ENCODE measurements at places on chromosomes 16 and 17.

- peak; percentile 6 for DNase-seq
Observed at GRCh38 chr16:17470182-17470907, 415 bp downstream of the XYLT1 start.

DNA sequence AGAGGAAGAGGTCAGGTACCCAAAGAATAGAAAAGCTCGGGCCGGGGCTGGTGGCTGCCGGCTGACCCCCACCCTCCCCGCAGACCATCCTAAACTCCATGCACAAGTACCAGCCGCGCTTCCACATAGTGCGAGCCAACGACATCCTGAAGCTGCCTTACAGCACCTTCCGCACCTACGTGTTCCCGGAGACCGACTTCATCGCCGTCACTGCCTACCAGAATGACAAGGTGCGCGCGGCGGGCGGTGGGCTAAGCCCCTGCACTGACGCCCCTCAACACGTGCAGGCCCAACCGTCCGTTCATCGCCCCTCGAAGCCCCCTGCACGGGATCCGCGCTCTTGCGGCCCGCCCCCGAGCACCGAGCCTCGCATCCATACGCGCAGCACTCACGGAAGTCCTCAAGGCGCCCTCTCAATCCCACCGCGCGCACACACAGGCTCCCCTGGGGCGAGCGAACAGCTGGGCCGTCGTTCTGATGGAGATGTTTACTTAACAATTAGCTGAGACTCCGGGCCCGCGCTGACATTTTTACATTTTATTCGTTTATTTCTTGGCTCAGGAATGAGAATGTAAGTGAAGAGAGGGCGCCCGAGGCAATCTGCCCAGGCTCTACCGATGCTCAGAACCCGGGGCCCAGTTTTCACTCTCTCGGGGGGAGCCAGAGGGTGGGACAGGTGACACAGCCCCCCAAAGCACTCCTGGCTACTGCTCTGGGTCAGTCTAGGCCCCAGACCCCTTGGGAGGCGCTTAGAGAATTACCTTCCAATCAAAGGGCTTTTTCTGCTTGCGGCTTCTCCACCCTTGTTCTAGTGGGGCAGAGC is 3.5 kb downstream of the TBX2 start:
- no peak for DNase-seq

DNA sequence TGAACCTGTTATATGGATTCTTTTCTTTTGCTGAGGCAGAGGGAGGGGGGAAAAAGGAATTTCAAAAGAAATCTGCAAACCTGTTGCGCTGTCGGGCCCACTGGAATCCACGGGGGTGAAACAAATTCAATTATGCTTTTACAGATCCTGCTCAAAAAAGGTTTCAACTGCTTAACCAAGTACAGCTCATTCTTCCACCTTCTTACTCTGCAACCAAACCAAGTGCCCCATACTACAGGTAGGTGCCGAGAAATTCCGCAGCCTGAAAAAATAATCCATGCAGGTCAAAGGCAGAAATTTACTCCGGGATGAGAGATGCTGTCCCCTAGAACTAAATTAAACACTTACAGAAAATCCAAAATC is 416 bp downstream of the RNF43 start:
- no peak for DNase-seq

DNA sequence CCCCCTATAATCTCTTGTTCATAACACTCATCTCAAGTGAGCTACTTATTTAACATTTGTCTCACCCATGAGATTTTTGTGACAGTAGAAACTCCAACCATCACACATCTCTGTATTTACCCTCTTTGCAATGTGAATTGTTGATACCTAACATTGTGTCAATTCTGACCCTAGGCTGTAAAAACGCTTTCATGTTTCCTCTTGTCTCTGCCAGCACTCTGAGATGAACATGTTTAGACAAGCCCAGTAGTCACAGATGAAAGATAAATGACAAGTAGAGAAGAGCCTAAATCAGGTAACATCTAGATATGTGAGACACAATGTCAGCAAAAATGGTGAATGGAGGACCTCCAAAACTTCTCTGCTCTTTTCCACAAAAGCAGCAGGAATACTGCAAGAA is 1254.5 kb upstream of the GOT2 start:
- no peak for DNase-seq

DNA sequence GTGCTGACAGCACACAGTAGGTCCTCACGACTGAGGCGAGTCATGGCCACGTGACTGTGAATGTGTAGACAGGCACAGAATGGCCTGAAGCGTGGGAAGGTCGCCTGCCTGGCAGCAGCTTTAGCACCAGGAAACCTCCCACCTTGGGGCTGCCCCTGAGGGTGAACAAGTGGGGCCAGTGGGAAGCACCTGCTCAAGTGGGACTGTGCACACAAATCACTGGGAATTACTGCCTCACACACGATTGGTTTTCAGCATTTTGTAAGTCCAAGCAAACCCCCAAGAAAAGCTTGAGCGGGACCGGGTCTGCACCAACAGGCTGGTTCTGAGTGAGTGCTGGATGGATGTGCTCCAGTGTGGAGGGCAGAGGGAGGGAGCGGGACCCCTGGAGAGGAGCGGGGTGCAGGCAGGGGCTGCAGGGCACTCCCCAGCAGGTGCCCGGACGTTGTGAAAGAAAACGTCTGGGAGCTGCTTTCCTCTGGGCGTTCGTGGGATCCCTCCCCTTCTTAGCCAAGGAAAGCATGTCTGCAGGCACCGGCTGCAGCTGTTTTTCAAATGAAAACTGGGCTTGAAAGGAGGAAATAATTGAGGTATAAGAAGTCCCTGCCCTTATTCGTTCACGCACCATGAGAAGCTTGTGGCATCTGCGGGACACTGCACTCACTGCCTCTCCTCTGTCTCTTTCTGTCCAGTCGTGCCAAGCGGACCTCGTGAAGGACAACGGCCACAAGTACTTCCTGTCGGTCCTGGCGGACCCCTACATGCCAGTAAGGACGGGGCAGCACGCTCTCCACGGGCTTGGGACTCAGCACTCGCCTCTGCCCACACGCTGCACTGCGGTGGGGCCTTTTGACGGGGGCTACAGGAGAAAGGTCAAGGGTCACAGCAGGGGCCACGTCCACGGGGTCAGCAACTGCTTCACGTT is 111.7 kb upstream of the CHMP6 start:
- DNase-seq = no peak

DNA sequence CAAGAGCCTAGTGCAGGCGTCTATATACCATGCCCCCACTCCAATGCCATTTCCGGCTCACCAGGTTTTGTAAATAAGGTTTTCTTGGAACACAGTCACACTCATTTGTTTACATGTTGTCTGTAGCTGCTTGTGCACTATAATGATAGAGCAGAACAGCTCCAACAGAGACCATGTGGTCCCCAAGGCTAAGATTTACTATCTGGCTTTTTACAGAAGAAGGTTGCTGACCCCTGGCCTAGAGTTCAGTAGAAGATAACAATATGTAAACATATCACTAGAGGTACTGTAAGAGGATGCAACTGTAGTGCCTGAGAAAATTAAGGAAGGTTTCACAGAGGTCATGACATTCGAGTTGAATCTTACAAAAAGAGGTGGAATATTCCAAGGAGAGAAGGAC is 66.3 kb downstream of the CACNG1 start:
- peak; percentile 24 for DNase-seq

- no peak for DNase-seq
Observed at GRCh38 chr17:29154516-29155226, 25.5 kb downstream of the MYO18A start.

- no peak for DNase-seq
Observed at GRCh38 chr17:44961921-44962350, 6.2 kb downstream of the C1QL1 start.

DNA sequence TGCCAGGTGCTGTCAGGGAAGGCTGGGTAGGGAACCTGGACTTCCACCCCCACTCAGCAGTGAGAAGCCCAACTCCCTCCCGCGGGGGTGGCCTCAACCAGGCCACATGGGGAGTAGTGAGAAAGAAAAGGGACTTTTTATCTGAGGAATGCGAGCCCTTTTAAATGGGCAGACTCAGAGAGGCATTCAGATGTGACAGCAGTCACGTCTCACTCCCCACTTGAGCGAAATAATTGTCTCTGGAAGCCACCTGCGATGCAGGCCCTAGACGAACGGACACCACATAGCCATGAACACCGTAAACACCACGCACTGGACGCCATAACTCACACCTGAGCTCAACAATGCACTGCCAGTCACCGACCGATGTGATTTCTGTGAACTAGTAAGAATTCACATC is 11.9 kb upstream of the CD300E start:
- DNase-seq = no peak

- peak; percentile 54 for DNase-seq
Observed at GRCh38 chr17:64147110-64148016, 17.4 kb upstream of the ERN1 start.

DNA sequence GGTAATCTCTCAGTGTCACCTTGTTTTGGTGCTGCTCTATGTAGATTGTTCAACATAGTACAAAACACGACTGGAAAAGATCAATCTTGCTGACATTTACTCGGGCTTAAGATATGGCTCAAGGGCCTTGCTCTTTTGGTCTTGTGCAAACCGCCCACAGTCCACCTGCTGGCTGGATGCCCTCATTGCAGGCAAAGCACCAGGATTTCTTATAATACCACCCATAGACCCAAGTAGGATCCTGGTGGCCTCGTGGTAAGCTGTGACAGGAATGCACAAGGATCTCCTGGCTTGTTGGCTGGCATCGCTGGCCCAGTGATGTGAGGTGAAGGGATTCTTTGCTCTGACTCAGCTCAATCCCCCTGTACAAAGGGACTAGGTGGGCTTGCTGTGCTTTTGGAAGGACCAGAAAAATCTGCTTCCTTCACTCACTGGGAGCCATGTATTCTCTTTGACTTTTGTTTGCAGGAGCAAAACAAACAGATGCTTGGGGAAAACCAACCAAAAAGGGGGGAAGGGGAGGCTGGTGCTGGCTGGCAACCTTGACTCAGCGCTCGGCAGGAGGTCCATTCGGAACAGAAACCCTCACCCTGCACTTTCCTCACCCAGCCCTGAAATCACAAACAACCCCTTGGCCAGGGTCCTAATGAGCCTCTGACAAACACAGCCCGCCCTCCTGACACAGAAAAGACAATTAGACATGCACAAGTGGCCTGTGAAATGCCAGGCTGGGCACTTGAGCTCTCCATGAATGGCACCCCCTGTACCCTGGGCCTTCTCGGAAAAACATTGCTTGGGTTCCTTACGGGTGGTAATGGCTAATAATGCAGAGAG is 36.6 kb upstream of the MED9 start:
- DNase-seq = peak; percentile 92

- DNase-seq = no peak
Observed at GRCh38 chr17:77332034-77332971, 191.5 kb downstream of the SEC14L1 start.

- DNase-seq = no peak
Observed at GRCh38 chr16:56997931-56998330, 8.6 kb downstream of the NLRC5 start.

DNA sequence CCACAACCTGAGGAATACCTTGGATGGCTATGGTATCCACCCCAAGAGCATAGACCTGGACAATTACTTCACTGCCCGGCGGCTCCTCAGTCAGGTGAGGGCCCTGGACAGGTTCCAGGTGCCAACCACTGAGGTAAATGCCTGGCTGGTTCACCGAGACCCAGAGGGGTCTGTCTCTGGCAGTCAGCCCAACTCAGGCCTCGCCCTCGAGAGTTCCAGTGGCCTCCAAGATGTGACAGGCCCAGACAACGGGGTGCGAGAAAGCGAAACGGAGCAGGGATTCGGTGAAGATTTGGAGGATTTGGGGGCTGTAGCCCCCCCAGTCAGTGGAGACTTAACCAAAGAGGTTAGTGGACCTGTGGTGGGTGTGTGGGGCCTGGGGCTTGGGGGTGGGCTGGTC is 3.1 kb downstream of the NFE2L1 start:
- DNase-seq = no peak

GRCh38 chr17:65446838-65447526 is 114.5 kb downstream of the AXIN2 start:
- DNase-seq = no peak

DNA sequence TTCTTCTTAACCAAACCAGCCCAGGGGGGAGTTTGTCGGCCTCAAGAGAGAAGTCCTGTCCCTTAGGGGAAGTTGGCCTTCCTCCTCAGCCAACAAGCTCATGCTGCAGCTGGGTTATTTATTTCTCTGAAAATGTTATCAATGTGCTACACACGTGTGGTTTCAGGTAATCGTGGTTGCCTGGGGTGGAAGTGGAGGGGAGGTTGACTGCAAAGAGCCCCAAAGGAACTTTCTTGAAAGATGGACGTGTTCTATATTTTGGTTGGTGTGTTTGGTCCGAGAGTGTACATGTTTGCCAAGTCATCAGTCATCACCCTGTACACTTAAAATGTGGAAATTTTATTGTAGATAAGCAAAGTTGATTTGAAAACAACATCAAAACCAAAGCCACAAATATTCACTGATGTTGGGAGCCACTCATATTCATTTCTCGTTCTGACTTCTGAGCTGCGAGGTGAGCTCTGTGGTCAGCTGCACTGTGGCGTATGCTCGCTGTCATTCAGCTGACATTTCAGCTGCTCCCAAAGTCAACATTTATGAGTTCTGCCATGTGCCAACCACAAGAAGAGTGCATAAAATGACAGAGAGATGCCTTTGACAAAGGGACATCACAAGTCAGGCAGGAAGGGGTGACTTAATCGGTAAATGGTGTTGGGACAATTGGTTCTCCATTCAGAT is 26.5 kb upstream of the ADGRG1 start:
- no peak for DNase-seq

DNA sequence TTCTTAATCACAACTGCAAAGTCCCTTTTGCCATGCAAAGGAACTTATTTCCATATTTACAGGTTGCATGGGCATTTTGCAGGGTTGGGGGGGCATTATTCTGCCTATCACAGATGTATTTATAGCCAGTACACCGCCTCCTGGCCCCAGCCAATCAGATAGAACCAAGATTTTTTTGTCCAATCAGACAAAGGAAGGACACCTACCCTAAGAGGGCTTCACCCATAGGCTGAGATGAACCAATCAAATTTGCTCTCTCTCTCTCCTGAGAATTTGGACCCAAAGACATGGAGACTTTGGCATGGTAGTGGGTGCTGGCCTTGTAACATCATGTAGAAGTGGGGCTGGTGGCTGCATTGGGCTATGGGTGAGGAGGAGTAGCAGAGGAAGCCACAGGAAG is 3.9 kb upstream of the KCNG4 start:
- DNase-seq = no peak

GRCh38 chr17:81049973-81050551 is 15.1 kb downstream of the BAIAP2 start:
- DNase-seq = no peak

GRCh38 chr17:48925251-48925990 is 17.2 kb downstream of the UBE2Z start:
- DNase-seq = no peak

- no peak for DNase-seq
Observed at GRCh38 chr16:30082545-30083090, 6.8 kb downstream of the PPP4C start.

- DNase-seq = no peak
Observed at GRCh38 chr17:64331366-64331765, 59.3 kb downstream of the PECAM1 start.

DNA sequence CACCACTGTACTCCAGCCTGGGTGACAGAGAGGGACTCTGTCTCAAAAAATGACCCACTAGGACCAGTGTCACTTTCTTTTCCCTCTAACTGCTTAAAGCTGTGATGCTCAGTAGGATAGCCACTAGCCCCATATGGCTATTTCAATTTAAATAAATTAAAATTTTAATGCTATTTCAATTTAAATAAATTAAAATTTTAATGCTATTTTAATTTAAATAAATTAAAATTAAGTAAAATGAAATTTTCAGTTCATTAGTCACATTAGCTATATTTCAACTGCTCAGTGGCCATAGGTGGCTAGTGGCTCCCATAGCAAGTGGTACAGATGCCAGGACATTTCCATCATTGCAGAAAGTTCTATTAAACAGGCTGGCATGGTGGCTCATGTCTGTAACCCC is 43.0 kb downstream of the NLRC5 start:
- DNase-seq = no peak
